T-helper 22 cell (primary cell): ENCODE measurements at places on chromosomes 2 and 18.

- no peak for DNase-seq
Observed at GRCh38 chr2:158191076-158191895, 89.6 kb downstream of the UPP2 start.

GRCh38 chr2:211737282-211737681 lies 801.3 kb downstream of the ERBB4 start:
- no peak for DNase-seq

GRCh38 chr2:60267122-60267521 lies 286.3 kb downstream of the BCL11A start:
- DNase-seq, result no peak

- no peak for DNase-seq
Observed at GRCh38 chr2:58645017-58645416, 403.9 kb upstream of the FANCL start.

DNA sequence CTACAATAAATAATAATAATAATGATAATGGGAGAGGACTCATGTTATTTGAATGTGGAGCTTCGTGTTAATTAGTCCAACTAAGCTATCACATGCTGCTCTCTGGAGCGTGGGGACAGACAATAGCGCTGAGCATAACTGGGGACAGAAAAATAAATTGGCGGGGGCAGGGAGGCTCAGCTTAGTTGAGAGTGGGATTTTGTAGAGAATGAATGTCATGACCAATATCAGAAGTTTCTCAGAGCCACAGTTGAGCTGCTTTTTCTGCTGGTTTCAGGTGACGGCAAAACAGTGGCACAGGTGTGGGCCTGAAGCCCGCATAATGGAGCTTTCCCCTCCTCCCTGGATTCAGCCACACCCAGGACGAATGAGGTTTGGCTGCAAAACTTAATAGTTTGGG lies 111.1 kb upstream of the CAB39 start:
- no peak for DNase-seq

DNA sequence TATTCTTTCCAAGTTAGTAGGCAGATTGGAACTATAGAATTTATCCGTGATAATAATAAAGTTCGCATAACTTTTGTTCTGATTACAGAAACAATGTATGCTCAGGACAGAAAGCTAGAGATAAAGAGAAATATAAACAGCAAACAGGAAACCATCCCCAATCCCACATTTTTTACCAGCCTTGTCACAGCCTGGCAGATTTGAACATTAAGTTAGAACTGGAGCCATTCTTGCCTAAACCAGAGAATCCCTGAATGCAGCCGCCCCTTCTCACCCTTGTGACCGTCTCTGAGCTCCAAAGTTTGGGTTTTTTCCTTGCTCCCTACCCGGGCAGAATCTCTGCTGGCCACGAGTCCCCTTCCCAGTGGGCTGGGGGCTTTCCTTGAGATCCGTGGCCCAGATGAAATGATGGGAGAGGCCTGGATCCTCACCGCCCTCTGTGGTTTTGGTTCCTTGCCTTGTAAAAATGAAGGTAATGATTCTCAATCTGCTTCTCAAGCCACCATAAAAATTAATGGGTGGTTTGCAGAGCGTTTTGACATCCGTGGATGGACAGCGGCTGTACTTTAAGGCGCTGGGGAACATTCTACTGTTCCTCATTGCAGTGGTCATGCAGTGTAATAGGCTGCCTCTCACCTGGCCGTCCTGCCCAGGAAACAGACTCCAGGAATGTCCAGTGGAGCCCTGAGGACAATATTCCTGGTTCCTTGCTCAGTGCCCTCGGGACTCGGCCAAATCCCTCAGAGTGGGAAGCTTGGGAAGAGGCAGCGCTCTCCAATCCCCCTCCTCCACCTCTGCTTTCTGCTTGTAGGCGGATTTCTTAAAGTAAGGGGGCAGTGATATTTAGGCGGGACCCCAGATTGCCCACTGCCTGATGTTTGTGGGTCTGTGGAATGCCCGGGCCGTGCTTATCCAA lies 1.6 kb downstream of the SH3BP4 start:
- DNase-seq, result no peak

GRCh38 chr2:2600366-2600765 lies 269.3 kb upstream of the MYT1L start:
- DNase-seq, result no peak

- DNase-seq, result no peak
Observed at GRCh38 chr2:237558961-237559641, 7.3 kb upstream of the PRLH start.

DNA sequence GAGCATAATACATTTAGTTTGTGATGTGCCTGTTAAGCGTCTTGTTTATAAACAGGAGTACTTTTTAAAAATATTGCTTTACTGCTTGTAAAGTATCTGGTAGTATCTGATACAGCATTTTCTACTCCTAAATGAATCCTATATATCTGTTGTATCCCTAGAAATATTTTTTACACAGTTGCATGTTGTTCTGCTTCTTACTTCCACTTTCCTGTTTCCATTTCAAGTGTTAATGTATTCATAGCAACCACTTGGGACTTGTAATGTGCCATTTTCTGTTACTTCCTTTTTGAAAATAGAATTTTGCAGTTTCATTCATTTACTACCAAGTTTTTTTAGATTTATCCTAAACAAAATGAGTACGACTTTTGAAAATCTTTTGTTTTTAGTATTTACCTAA lies 24.9 kb downstream of the CCNT2 start:
- DNase-seq, result no peak

DNA sequence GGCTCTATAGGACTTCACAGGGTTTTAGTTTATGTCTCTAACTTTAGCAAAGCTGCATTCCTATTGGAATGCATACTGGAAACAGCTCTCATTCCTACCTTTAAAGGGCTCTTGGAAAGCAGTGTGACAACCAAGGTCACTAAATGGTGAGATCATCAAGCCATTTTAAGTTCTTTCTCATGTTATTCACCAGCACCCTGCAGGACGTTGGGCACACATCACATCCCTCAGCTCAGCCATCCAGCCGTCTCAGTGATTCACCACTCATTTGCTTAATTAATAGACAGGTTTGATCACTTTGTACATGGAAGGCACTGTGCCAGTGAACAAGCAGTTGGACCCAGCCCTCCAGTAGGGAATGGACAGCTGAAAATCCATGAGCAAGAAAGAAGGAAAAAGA lies 32.2 kb upstream of the RBM44 start:
- no peak for DNase-seq

DNA sequence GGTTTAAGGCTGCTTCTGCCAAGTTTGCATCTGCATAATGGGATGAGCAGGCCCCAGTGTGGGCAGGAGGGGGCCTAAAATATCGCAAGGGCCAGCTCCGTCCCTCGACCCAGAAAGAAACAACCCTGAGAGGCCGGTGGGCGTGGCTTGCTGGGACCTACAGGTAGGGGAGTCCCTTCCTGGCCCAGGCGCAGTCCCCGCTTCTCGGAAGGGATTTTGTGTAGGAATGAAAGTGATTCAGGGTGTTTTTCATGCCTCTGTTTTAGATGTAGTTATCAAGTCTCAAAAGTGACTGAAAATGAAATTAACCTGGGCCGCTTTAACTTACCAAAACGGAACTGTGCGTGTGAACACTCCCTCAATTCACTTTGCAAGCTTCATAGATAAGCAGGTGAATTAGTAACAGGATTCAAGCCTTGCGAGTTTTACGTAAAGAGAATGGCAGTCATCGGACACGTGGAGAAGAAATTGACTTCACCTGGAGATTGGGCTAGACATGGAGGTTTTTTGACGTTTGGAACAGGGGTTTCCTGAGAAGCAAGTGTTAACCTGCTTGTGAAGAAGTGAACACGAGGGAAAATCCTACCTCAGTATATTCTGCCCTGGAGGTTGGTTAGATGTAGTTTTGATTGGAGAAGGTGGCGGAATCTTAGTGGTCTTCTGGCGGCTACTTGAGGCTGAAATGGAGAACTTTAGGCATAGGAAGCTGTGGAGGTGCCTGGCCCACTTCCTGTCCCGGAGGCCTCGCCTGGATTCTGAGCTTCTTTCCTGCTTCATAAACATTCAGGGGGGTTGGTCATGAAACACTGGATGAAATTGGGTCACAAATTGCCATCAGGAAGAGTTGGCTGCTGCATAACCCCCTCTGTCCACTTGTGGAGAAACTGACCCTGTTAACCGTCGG lies 1.7 kb downstream of the NCK2 start:
- peak; percentile 68 for DNase-seq

DNA sequence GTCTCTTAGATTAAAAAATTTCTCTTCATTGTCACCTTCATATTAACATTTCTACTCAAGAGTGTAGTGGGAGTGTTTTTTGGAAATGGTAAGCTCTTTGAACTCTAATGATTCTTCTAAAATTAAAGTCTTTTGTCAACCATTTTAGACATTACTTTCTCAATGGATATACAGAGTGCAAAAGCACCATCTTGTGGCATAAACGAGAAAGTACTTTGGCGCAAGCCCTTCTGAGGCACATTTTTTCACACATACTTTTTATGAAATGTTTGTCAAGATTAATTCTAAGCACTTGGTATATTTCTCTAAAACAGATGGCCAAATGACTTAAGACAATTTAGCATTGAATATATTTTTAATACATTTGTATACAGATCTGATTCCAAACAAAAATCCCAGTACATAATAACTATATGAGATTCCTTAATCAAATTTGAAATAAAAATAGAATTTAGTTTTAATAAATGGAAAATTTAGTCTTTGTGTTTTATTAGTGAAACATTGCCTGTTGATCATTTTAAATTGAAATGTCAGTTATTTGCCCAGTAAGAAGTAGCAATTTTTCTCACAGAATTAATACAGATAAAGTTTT lies 63.3 kb upstream of the GALNT5 start:
- no peak for DNase-seq

DNA sequence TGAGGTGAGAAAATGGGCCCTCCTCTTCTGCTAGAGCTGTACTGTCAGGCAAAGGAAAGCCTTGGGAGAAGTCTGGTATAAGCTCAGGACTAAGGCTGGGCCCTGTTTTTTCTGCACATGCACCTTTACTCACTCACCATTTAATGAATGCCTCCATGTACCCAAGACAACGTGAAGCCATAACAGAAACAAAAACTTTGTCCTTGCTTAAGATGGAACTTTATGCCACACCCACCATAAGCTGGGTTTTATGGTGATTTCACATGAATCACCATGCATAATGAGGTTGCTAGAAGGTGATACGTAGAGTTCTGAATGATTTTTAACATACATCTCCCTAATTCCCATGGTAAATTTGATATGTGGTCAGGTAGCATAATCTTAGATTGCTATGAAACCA lies 63.7 kb upstream of the CYP26B1 start:
- DNase-seq, result no peak

GRCh38 chr2:61536180-61536571 lies 2.0 kb downstream of the XPO1 start:
- DNase-seq, result no peak

DNA sequence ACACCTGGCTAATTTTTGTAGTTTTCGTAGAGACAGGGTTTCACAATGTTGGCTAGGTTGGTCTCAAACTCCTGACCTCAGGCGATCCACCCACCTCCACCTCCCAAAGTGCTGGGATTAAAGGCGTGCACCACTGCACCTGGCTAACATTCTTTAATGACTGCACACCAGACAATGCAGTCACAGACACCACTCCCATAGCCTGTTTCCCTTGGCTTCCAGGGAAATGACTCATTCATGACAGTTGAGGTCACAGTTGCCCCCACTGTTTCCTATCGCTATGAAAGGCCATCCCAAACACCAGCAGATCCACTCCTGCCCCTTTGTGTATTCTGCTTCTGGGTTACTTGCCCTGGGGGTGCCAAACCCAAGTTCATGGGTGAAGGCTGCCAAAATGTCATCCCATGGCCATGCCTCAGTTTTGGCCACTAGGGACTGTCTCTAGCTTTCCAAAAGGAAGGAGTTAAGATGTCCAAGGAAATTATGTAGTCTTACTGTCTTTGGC lies 8.7 kb downstream of the CHMP1B start:
- no peak for DNase-seq

DNA sequence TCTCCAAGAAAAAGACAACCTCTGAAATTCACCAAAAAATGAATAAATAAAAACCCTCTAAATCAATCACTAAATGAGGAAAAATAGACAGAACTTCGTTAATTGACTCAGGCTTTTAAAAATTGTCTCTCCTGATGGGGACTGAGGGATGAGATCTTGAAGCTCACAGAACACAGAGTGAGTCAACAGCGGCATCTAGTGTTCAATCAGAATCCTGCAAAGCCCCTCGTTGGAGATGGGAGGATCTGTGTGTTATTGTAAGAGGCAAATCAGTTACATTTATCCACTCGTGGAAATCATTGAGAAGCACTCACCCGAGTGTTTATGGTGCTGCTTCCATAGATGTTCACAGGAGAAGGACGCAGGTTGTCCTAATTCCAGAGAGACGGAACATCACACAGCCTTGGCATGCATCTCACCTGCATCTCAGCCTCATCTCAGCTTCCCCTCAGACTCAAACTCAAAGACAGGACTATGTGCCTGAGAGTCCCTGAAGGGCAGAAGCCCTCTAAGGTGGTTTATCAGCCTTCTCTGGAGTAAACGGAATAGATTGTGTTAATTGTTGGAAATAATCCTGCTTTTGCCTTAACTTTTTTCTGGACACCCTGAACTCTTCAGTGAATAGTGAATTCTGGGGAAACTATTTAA lies 82.0 kb downstream of the MREG start:
- DNase-seq, result no peak

- no peak for DNase-seq
Observed at GRCh38 chr2:107634172-107634571, 192.5 kb upstream of the RGPD4 start.

GRCh38 chr2:153519257-153519875 lies 40.8 kb upstream of the RPRM start:
- no peak for DNase-seq

DNA sequence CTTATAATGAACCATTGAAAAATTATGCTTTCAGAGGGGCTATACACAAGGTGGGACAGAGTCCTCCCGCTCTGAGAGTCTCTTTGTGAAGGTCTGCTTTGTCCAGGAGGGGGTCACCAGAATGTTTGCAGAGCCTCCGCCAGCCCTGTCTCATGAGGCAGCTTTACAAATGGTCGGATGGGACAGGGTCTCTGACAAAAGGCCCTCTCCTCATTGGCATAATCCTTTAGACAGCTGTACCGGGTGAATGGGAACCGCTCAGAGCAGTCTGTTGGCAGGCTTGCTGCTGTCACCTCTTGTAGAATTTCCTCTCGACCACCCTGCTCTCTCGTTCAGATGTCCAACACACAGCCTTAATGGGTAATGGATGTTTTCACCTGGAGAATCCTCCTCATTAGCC lies 40.2 kb upstream of the TGIF1 start:
- no peak for DNase-seq
